ENCODE measurements at places on chromosomes 7 and 10.

DNA sequence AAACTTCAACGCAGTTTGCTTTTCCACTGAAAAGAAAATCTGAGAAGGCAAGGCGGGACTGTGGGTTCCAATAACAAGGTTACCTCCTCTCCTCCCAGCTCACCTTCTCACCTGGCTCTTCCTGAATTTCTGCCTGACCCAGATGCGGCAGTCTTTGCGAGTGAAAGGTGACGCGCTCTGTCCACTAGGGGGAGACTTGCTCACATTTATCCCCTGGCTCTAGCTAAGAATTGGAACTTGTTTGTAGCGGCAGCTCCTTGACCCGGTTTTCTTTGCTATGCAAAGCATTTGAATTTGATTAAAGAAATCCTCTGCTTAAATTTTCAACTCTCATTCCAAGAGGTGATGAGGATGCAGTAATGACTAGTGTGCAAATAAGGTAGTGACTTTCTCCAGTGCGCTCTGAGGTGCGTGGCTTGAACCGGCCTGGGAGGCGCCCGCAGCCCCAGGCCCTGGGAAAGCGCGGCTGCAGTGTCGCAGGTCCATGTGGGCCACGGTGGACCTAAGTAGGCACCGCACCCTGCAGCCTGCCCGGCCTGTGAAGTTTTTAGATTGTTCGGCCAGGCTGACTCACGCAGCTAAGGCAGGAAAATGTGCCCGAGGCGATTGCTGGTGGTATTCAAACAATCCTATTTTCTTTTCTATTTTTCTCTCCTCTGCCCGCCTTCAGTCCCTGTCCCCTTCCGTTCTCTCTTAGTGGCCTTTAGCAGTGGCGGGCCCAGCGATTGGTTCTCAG, 336.9 kb upstream of the NPSR1 start:
- DNase-seq = no peak

- no peak for DNase-seq
Measured at GRCh38 chr10:59258890-59259289, 82.4 kb downstream of the PHYHIPL start.

DNA sequence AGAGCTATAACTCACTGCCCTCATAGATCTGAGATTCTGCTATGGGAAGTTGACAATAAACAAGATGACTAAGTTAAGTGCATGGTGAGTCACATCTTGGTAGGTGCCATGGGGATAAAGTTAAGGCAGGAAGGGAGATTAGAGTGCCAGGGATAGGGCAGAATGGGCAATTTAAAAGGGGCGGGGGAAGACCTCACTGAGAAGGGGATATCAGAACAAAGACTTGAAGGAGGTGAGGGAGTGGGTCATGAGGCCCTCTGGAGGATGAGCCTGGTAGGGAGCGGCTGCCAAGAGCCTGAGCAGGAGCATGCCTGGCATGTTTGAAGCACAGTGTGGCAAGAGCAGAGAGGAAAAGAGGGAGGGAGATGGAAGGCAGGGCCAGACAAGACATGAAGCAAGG, 34.8 kb upstream of the INMT start:
- no peak for DNase-seq

GRCh38 chr10:119687192-119688032, 36.2 kb downstream of the BAG3 start:
- DNase-seq = no peak

DNA sequence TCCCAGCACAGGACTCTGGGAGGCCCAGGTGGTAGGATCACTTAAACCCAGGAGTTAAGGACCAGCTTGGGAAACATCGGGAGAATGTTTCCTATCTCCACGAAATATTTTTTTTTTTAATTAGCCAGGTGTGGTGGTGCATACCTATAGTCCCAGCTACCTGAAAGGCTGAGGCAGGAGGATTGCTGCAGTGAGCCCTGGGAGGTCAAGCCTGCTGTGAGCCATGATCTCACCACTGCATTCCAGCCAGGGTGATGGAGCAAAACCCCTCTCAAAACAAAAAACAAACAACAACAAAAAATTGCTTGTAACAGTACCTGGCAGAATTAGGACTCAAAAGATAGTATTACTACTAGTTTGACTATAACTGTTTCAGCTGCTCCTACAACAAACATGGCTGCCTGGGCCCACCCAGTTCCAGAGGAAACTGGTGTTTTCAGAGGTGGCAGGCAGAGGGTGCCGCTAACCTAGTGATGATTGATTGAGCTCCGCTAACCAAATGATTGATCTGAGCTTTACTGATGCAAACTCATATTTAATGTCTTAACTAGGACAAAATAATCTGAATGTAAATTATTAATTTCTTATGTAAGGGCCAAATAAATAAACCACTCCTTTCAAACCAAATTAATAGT, 57.0 kb downstream of the AP3M1 start:
- DNase-seq = no peak

GRCh38 chr7:19118636-19119371, 1.4 kb upstream of the TWIST1 start:
- no peak for DNase-seq

DNA sequence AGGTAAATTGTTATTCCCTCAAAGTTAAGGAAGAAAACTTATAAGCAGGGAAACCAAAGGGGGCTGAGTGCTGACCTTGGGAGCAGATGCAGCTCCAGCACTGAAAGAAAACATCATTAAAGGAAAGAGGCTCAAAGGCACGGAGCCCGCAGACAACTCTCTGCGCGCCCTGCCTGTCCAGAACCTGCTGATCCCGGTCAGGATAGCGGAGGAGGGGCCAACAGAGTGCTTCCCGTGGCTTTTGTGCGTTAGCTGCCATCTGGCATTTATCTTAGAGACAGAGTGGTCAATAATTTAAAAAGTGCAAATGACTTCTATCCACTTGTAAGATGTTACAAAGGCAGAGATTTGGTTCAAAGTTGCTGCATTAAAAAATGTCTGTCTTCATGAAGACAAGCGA, 162.1 kb downstream of the FANK1 start:
- DNase-seq = no peak

- DNase-seq = no peak
Measured at GRCh38 chr10:78700413-78700812, 368.4 kb upstream of the ZMIZ1 start.

DNA sequence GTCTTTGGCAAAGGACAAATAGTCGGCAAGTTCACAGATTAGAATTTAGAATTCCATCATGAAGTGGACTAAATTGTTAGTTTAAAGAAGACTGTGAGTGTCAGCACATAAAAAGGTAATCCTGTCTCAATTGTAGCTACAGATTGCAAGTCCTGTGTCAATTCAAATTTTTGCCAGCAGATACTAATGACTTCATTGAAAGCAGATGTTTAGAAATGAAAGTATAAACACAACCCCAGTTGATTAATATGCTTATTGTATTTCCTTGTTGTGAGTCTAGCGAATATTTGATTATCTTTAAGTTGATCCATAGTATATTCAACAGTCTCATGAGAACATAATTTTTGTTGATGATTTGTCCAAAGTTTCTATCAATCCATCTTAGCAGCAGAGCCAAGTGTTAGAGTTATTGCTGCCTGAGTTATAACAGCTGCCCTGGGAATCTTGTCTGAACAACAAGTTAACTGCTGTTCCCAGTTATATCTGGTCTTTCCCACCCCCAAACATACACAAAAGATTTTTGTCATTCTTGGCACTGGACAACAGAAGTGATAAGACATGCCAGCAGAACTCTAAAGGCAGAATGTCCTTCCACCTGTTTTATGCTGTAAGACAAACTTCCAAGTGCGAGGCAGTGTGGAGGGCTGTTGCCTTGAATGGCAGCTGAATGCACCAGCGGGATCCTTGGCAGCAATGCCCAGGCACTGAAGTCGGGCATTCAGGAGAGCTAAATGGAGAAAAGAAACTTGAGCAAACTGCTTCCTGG, 21.3 kb upstream of the HERPUD2 start:
- DNase-seq = no peak

DNA sequence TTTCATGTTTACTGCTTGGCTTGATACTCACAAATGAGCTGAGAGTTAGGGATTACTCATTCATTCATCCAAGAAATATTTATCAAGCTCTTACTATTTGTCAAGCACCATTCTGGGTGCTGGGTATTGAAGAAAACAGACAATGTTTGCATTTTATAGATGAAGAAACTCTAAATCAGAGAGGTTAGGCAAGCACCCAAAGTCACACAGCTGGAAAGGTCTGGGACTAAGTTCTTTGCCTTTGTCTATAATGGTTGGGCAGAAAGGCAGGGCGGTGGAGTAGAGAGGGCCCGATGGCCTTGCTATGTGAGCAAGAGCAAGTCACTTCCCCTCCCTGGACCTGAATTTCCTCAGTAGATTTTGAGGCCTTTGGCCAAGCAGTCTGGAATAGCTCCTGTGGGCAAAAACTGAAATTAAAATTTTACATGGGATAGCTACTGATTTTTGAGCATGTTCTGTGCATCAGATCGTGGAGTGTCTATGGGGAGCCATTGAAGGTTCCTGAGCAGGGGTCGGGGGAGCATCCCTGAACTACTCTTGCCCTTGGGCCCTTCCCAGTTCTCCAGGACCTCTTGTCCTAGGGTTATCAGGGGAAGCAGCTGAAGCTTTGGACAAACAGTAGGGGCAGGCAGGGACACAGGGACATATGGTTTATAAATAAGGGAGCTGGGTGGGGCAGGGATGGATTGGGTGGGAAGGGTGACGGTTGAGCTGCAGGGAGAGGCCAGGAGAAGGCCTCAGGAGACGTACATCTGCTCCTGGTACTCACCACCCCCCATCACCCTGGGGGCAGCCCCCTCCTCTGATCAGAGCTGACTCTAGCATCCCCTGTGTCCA, 23.3 kb downstream of the AQP1 start:
- no peak for DNase-seq

GRCh38 chr10:25978771-25979170, 44.7 kb downstream of the MYO3A start:
- DNase-seq = no peak

DNA sequence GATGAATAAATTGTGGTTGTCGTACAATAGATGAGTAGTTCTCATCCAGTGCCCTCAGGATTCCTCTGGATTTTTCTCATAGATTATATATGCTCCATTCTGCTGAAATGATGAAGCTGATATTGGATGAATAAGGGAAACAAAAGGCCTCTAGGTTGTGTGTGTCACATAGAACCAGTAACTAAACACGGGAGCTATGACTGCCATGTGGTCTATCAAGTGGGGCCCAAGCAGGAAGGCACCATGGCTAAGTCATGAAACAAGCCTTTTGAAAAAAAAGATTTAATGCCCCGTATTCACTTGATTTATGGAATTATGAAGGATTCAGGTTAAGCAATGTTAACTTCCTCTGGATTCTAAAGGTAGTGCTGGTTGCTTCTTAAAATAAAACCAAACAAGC, 225.1 kb downstream of the TCF7L2 start:
- no peak for DNase-seq

DNA sequence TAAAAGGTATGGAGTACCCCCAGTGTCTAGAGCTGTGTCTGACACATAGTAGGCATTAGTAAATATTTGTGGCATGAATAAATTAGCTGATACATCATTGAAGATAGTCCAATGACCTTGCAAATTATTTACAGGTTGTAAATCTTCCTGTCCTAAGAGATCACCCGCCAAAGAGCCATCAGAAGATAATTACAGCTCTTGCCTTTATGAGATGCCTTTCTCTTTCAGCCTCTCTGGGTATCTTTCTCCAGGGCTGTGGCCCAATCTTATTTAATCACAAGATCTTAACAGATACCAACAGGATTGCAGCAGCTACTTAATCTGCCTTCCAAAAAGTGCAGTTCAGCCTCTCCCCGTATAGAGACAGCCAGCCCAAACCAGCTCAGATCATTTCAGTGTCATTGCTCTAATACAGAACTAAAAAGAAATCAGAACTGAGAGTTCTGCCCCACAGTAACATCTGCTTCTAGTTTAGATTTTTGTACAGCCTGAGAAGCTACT, 41.5 kb downstream of the MYOF start:
- no peak for DNase-seq
